Heart right ventricle (tissue), 16 donors: ENCODE measurements at places on chromosomes 7 and 10. TPM values are rescaled to one million over a fixed set of nuclear protein-coding genes. Genes with fewer than 3 reads are reported as not detected.

Gene CNPY1
- total RNA-seq: not detected

Gene AOAH
- total RNA-seq: 19.5 TPM

Gene CDC14C
- not detected for total RNA-seq

Gene CHST3
- 24.2 TPM for total RNA-seq

Gene TEX36
- not detected for total RNA-seq
